D341Med (cell line): ENCODE measurements at places on chromosomes 1 and 21.

GRCh38 chr1:220875260-220875659, 4.0 kb upstream of the HLX start:
- DNase-seq: no peak

DNA sequence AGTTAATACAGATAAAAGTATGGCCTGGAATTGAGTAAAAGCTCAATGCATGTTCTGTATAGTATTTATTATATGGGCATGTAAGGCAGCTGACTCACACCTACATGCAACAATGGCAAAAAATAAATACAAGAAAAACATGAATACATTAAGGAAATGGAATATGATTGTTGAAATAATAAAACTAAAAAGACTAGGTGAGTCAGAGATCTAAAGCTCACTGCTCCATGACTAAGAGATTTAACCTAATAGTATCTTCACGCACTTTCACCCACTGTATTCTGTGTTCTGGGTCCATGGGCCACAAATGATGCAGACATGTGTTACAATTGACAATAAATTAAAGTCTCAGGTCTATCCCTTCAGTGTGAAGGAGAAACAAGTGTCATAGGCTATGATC, 607.0 kb downstream of the AGBL4 start:
- no peak for DNase-seq

DNA sequence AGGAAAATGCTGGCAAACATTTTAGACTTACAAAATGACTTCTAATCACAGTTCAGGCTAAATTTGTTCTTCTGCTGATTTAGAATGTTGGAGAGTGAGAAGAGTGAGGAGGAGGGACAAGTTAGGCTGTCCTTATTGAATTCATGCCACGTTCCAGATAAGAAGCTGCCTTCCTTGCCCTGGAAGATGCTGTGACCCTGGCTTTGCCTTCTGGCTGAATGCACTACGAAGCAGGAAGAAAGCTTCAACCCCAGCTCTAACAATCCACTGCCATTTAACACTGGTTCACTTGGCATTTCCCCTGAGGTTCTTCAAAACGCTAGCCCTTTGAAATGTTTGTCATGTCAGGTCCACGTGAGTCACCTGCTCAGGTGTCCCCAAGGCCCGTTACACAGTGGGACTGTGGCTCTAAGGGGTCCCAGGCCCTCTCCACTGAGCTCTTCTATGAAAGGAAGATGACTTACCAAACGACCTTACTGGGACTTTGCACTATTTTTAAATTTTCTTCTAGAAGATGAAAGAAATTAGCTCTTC, 30.0 kb upstream of the LRRC8C start:
- DNase-seq: no peak

- no peak for DNase-seq
These were observed 139.9 kb downstream of the DHRS3 start for GRCh38 chr1:12477936-12478611.

DNA sequence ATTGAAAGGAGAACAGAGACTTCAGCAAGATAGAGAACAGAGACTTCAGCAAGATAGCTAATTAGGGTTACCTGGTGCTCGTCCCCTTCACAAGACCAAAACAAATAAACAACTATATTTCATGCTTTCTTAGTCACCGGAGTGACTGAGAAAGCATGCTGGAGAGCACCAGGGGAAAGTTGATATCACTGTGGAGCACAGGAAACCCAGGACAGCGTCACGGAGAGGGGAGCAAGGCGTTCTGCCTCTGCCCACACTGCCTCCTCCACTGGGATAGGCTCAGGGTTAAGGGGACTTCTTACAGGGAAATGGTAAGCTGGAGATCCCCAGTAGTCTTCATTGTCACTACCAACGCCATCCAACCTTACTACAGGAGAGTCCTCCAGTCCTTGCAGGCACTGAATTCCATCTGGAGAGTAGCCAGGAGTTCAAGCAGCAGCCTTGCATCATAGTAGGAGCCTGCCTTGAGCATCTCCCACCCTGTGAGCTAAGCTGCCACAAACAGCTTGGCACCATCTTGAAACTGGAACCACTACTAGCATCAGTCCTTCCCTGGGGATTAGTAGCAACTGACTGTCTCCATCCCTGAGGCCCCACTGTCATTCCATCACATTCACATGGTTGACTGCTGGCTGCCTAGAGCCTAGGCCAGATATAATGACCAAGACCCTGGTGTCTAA, 239.4 kb downstream of the PLPP3 start:
- DNase-seq: no peak

DNA sequence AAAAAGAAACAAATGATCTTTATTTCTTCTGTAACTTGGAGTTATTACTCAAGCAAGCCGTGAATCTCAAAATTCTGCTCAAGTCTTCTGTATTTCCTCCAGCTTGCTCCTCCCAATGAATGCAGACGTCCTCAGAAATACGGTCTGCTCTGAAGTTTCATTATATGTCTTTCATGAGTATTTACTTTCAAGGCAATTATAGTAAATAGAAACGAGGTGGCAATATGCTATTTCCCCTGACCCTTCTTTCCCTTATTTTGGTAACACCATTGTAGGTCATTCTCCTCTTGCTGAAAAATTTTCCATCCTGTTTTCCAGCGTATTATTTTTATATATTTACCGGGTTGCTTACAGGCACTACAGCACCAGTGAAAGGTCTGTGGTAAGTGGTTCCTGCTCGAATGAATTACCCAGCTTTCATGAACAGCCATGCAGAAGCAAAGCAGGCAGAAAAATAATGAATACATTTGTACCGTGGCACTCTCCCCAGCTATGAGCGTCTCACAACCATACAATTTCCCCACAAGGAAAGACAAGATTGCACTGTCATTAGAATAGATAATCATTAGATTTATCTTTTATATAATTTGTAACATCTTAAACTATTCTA, 350.9 kb upstream of the PKN2 start:
- no peak for DNase-seq

GRCh38 chr1:206866062-206866461, 639 bp downstream of the IL20 start:
- DNase-seq: no peak

GRCh38 chr1:167795810-167796740, 74.3 kb downstream of the MPZL1 start:
- no peak for DNase-seq

DNA sequence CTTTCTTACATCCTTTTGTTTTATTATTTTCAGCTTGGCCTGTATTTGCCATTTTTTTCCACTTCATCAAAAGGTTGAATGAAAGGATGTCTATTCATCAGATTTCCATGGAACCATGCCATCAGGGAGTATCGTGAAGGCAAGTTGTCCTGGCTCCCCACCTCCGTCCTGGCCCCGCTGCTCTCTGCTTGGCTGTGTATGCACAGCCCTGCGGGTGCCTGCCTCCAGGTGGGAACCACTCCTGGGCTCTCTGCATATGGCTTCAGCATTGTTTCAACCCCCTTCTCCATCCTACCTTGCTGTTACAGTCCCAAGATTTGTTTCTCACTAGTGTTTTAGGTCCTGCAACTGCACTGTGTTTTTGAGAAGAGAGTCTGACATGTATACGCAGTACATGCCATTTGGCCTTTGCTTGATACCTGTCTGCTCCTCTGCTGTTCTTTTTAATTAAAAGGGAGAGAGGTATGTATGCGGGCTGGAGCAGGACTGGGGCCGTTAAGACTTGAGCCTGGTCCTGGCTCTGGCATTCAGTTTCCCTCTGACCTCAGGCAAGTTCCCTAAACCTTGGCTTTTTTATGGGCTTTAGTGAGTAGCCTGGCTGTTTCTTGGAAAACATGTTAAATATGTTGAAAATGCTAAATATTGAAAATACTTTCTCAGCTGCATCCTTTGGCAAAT, 69.9 kb upstream of the GCLM start:
- no peak for DNase-seq

DNA sequence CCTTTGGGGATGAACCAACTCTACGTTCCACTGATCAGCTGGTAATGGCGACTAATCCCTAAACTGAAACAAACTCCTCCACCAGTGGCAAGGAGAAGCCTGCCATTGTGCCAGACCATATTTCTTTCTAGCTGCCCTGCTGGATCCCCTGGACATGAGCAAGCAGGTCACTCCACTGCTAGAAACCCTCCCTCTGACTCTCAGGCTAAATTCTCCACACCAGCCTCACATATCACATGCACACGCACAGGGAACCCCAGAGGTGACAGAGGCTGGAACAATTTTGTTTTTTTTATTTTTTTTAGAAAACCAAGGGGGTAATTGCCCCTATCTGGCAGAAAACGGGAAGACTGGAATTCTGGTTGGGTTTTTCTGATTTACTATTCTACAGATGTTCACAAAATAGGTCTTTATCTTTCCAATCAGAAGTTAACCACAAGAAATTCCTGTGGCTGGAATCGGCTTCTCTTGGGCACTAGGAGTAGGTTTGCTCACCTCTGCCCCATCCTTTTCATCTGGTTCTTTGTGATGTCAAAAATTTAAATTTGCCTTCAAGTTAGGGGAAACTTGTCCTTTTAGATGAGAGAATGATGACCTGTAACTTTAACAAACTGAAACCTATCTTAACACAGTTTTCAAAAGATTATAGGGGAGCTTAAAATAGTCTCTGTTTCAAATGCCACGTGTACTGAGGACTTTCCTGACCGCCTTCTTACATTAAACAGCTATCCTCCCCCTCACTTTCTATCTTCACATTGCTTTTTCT, 258.1 kb downstream of the SDCCAG8 start:
- DNase-seq: no peak

DNA sequence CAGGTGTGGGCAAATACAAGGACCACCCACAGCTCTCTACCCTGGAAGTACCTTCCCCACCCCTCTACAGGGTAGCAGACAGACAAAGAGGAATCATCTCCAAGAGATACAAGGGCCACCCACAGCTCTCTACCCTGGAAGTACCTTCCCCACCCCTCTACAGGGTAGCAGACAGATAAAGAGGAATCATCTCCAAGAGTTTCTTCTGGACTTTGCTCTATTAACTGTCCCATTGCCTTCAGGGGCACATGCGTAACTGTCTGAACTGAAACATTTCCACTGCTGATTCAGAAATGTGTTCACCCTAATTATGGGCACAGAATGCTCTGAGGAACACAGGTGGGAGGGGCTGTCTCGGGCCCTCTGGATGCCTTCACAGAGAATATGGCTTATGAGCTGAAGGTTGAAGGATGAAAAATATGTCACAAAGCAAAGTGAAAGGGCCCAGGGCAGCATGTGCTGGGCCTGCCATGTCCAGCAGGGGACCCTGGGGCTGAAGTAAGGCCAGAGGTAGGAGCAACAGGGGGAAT, 43.9 kb downstream of the ZNF281 start:
- DNase-seq: no peak

DNA sequence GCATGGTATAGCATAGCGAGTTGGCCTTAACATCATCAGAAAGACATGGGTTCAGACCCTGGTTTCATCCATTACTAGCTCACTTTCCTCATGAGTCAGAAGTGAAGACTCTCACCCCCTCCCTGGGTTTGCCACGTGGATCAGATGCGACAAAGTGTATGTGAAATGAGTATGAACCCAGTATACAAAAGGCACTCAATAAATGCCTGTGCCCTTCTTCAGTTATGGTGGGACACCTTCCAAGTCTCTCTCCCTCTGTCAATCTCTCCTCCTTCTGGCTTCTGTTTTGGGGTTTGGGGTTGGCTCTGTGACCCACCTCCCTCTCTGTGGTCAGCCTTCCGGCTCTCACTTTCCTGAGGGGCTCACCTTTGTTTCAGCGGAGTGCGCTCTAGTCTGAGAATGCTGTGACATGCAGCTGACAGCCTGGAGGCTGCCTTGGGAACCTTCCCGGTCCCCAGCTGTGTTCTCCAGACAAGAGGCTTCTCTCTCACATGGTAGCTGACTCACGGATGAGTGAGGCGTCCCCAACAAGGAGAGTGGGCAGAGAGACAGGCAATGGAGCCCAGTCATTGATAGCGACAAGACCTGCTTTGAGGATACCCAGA, 155.0 kb upstream of the EDN2 start:
- no peak for DNase-seq

- DNase-seq: no peak
These were observed 33.9 kb downstream of the TENT5C start for GRCh38 chr1:117639741-117640140.

- no peak for DNase-seq
These were observed 27.1 kb downstream of the CITED4 start for GRCh38 chr1:40834968-40835545.
